ENCODE measurements at places on chromosomes 1 and 21.

GRCh38 chr1:238951809-238952208, 434.6 kb upstream of the CHRM3 start:
- peak; percentile 58 for DNase-seq

- no peak for DNase-seq
Observed at GRCh38 chr1:182515556-182515955, 65.6 kb downstream of the RGSL1 start.

DNA sequence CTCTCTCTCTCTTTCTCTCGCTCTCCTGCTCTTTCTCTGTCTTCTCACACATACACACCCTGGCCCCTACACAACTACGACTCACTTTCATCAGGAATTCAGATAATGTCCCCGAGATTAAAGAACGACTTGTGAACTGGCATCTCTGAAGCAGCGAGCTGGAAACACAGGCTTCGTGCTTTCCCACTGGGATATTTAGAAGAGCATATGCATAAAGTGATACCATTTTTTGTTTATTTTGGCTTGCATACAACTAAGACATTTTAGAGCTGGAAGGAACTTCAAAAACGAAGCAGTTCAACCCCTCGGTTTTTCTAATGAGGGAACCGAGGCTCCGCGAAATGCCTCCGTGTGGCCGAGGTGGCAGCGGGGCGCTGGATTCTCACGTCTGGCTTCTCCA, 88.6 kb downstream of the ZBTB18 start:
- DNase-seq: no peak

- no peak for DNase-seq
Observed at GRCh38 chr1:110766336-110766647, 91.6 kb upstream of the KCNA3 start.

DNA sequence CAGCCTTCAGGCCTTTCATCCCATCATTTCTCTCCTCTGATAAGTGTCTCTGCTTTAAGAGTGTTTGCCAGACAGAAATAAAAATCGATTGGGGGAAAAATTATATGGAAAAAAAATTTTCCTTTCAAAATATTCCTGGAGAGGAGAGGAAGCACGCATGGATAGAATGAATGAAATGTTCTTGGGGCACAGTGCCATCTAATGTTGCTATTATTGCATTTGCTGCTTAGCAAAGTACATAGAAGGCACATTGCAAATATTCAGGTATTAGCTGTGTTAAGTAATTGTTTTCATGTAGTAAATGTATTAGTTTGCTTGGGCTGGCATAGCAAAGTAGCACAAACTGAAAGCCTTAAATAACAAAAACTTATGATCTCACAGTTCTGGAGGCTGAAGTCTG, 18.1 kb downstream of the B3GALT5 start:
- no peak for DNase-seq

GRCh38 chr1:82782599-82782998, 981.9 kb downstream of the ADGRL2 start:
- DNase-seq: no peak

DNA sequence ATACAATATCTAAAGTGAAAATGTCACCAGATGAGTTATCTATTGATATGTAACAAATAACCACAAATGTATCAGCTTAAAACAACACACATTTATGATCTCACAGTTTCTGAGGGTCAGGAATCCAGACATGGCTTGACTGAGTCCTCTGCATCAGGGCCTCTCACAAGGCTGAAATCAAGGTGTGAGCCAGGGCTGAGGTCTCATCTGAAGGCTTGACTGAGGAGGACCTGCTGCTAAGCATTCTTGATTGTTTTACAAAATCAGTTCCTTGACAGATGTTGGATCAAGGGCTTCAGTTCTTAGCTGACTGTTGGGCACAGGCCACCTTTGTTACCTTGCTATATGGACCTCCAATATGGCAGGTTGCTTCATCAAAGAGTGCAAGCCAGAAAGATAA, 483.7 kb downstream of the CAMTA1 start:
- DNase-seq: no peak

GRCh38 chr1:205356440-205357139, at the start of gene KLHDC8A:
KLHDC8A (minus strand) TSS chr1:205356922; CDS start chr1:205343604, 13,318 bp downstream.
- no peak for DNase-seq

GRCh38 chr21:44506279-44507255, 33.4 kb downstream of the KRTAP10-1 start:
- no peak for DNase-seq

DNA sequence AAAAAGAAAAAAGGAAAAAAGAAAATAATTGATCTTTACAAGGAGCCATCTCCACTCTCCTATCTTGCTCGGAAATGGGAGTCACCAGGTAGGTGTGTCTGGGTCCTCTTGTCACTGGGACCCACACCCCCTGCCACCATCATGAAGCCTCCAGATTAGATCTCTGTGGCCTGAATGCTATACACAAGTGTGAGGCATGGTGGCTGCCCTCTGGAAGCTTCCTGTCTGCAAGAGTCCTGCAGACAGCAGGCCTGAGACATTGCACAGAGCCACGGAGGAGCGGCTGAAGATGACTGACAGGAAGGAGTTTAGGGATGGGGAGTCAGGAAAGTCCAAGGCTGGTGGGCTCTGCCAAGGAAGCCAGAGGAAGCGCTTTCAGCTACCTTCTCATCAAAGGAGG, 16.2 kb downstream of the CDK18 start:
- DNase-seq: no peak

- no peak for DNase-seq
Observed at GRCh38 chr1:48338257-48338656, 115.7 kb downstream of the SLC5A9 start.

- no peak for DNase-seq
Observed at GRCh38 chr1:9284061-9284460, 8.6 kb upstream of the SPSB1 start.

DNA sequence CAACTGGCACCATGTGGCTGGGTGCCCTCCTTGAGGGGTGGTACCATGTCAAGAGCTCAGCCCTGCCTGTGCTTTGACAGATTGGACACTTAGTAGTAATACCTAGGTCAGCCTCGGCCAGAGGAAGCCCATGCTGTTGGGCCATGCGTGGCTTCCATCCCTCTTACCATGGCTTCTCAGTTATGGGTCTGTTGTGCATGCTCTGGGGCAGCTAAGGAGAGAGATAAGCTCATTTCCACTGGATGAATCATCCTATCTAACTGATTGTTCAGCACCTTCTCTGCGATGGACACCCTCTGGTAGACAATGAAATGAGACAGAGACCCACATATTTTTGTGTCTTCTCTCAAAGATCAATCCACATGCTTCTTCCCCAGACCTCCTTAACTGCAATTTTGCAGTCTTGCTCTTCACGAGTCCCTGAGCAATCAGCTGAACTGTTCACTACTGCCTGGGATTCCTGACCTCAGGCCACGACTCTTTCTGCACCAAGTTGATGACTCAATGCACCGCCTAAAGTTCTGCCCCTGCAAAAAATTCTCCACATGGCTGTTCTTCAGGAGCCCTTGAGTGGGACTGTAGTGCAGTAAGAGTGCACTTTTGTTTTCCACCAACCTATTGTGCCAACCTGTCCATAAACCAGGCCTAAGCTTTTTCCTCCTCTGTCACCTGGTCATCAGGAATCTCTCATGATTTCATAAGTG, 6.9 kb upstream of the TRIM62 start:
- no peak for DNase-seq

GRCh38 chr1:101291562-101292380, 55.0 kb downstream of the S1PR1 start:
- DNase-seq: peak; percentile 93

- peak; percentile 8 for DNase-seq
Observed at GRCh38 chr1:184418652-184419349, 32.0 kb downstream of the C1orf21 start.

- DNase-seq: no peak
Observed at GRCh38 chr1:7503691-7504437, 267.2 kb upstream of the VAMP3 start.

DNA sequence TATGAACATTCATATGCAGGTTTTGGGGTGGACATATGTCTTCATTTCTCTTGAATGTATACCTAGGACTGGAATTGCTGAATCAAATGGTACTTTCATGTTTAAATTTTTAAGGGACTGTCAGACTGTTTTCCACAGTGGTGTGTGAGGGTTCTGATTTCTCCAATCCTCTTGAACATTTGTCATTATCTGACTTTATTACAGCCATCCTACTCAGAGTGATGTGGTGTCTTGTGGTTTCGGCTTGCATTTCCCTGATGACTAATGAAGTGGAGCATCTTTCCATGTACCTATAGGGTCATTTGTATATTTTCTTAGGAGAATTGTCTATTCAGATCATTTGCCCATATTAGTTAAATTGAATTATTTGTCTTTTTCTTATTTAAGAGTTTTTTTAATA, 35.4 kb upstream of the ZNF281 start:
- DNase-seq: no peak

DNA sequence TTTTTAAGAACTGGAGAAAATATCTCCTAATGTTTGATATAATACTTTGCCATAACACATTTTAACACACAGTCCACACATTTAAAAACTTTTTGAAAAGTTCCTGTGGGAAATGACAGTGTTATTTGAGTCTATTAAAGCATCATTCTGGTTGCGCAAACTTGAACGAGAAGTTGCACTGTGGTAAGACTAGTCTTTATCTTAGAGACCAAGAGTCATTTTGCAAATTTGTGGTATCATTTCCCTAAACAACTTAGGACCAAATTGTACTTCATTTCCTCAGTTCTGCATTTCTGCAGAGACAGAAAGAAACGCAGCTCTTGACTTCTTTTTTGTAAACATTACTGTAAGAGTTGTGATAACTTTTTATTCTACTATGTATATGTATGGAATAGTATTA, at the start of gene RGS18:
RGS18 (plus strand) TSS at position 282 of the 400 bp plus-strand sequence. CDS start 176 bp downstream, outside the sequence.
- peak; percentile 85 for DNase-seq

DNA sequence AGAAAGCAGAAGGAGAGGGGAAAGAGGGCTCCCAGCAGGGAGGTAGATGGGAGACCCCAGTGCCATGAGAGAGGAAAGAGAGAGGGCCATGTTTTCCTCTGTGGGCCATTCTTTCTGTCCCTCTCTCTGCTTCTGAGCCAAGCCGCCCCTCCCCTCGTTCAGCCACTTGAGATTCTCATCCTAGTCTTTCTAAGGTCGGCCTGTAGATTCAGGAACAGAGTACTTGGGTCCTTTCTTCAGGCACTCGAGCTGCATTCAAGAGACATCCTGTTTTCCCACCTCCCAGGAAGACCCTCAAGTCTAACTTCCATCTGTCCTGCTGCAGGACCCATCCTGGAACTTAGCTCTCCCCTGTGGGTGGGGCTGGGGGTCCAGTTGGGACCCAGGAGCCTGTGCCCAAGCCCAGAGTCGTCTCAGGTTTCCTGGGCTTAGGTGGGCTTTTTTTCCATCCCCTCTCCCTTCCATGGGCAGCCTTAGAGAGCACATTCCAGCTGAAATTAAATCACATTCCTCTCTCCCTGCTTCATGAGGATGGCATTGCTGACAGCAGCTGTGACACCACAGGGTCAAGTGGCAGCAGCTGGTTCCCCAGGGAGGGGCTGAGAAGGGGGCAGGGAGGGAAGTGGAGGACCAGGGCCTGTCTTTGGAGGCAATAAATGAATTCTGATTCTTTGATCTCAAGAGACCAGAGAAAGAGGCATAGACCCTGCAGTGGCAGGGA, 13.0 kb downstream of the NES start:
- no peak for DNase-seq

DNA sequence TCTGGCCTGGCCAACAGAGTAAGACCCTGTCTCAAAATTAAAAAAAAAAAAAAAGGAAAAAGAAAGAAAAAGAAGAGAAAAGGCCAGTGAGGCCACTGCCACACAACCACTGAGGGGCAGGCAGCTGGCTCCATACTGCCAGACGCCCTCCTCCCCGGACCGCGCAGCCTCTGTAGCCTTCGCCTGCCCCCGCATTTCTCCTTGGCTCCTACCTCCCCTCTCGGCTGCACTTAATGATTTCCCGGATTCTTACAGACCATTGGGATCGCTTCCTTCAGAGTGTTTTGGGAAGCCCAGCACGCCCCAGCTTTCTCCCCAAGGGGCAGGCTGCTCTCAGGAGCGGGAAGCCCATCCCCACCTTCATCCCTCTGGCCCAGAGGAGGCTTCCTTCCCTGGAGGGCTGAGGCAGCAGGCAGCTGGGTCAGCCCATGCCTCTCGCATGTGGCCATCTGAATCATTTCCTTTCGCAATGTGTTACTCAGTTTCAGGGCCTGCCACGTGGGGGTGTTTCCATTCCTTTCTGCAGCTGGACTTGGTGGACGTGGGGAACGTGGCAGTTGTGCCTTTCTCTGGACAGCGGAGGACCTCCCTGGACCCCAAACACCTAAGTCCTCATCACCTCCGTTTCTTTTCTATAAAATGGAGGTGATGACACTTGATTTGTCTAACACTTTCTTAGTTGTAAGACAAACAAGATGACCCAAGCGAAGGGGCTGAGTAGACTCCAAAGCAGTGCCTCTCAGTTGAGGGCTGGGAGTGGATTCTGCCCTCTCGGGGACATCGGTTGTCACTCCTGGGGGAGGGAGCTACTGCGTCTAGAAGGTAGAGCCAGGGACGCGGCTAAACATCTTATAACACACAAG, 2.3 kb downstream of the SLC2A5 start:
- no peak for DNase-seq

- no peak for DNase-seq
Observed at GRCh38 chr1:173285048-173285447, 77.9 kb upstream of the TNFSF4 start.

DNA sequence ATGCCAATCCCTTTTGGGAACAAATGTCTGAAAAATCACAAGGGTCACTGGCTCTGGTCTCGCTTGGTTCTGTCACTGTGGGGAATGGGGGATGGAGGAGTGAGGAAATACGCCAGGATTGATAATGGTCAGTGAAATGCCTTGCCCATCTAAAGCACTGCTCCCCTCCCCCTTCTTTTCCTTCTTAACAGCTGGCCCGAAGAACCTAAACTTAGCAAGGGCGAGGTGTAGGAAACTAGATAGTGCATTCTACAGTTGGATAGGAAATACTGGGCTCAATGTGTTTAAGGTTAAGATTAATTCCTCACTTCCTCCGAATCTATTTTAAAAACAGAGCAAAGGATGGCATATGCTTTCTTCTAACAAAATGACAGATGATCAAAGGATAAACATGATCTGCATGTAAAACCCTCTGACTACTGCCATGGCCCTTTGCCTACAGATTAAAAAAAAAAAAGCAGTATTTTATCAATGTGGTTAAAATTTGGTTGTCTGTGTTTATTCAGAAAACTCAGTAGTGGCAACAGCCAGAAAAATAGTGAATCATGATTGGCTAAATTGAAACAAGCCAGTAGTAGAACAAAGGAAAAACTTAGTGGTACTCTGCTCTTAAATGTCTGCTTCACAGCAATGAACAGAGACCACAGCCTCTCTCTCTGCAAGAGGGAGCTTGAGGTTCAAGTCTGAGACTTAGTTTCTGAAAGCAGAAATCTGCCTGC, 86.1 kb upstream of the VAV3 start:
- peak; percentile 95 for DNase-seq

- DNase-seq: peak; percentile 33
Observed at GRCh38 chr1:24864370-24864777, 65.7 kb downstream of the RUNX3 start.

DNA sequence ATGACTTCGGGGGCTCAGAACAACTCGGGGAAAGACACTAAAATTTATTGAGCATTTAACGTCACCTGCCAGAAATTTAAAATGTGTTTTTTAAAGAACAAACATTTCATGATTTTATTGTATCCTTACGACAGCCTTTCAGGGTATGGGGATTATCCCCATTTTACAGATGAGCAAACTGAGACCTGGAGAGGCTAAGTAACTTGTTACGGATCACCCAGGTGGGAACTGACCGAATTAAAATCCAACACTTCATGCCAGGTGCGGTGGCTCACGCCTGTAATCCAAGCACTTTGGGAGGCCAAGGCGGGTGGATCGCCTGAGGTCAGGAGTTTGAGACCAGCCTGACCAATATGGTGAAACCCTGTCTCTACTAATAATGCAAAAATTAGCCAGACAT, 50.9 kb downstream of the DISC1 start:
- DNase-seq: no peak

- DNase-seq: no peak
Observed at GRCh38 chr1:245121523-245121922, 33.3 kb upstream of the KIF26B start.
